ENCODE measurements at places on chromosomes 6 and 20. TPM values are rescaled to one million over a fixed set of nuclear protein-coding genes. Genes with fewer than 3 reads are reported as not detected.

PPP1R16B gene
- 247 TPM for total RNA-seq

DNA sequence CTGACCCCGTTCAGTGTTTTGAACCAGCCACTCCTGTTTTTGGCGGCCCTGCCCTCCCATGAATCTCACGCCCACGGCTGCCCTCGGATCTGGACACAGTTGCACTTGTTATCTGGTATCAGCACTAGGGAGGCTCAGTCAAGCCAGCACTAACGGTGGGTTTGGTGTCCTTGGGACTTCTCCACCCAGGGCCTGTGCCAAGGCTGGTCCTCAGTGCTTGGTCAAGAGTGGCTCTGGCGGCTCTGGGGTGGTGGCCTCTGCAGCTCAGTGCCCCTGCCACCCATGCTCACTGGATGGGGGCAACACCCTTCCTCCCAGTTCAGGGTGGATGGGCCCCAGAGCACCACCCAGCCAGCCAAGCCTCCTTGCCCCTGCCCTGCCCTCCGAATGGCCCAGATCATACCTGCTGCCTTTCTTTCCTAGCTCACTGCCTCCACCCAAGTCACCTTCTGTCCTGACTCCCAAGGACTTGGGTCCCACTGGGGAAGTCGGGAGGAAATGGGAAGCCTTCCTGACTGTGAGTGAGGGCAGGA, 54.7 kb downstream of the SSR1 start:
- DNase-seq: no peak

GRCh38 chr6:121305957-121306607, 28.2 kb downstream of the TBC1D32 start:
- DNase-seq: peak; percentile 69

DNA sequence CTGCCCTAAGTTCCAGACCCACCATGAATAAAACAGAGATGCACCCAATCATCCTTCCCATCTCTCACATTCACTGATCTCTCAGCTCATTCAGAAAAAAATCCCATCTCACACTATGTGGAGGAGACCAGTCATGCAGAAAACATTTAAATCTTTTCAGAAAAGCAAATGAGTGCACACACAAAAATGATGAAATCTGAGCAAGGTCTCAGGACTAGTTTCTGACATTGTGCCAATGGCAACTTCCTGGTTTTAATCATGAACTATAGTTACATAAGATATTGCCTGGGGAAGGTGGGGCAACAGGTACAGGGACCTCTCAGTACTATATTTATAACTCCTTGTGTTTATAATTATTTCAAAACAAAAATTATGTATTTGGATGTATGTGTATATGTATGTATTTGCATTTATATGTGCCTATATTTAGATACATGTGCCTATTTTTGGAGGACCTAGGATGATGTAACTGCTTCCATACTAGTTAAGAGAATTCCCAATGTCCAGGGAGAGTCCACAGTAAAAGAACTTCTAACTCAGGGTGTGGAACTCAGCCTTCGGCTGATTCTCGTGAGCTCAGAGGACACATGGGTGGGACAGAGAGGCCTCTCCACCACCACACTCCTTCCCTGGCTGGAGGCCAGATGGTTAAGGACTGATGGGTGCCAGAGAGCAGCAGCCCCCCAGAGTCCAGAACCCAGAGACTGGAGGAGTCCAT, 71.7 kb upstream of the MAP3K4 start:
- DNase-seq: no peak

GRCh38 chr6:19838442-19839236, 1.5 kb downstream of the ID4 start:
- peak; percentile 5 for DNase-seq
